ENCODE measurements at places on chromosomes 7 and 10.

DNA sequence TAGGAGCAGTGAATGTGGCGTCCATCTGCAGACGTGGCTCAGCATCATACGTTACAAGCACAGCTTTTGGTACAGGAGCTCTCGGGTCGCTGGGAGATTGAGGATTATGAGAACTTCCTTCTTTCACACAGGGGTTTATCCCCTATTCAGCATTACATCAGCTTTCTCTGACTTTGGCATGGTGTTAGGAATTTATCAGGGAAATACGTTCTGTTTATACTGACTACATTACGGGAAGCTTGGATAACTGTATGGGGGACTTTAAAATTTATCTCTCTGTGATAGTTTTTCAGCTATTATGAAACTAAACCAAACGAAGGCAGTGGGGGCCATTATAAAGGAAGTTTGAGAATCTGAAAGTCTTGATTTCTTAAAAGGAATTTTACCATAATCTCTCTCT, 110.1 kb upstream of the INSYN2A start:
- DNase-seq, result no peak

- no peak for DNase-seq
Measured at GRCh38 chr7:86209036-86209435, 434.7 kb upstream of the GRM3 start.

DNA sequence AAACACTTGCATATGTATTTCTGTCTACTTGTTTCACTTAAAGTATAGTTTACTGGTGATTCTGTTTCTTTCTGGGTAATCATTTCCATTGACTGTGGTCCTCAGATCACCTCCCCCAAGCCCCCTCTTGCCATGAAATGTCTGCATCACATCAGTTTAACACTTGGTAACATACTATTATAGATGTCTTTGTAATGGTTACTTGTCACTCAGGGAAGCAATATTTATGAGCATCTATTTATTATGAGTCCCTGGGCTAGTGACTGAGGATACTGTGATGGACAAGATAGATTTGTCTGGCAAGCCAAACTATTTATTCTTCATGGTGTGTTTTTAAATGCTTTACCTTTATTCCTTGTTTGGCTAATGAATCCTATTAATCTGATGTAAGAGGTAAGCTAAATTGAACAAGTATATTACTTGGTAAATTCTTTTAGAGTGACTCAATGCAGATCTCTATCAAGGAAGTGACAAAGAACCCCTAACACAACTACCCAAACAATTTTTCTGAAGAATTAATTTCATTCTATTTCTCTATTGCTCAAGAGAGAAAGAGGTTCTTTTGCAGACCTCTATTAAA, 270.9 kb downstream of the RELN start:
- peak; percentile 52 for DNase-seq

DNA sequence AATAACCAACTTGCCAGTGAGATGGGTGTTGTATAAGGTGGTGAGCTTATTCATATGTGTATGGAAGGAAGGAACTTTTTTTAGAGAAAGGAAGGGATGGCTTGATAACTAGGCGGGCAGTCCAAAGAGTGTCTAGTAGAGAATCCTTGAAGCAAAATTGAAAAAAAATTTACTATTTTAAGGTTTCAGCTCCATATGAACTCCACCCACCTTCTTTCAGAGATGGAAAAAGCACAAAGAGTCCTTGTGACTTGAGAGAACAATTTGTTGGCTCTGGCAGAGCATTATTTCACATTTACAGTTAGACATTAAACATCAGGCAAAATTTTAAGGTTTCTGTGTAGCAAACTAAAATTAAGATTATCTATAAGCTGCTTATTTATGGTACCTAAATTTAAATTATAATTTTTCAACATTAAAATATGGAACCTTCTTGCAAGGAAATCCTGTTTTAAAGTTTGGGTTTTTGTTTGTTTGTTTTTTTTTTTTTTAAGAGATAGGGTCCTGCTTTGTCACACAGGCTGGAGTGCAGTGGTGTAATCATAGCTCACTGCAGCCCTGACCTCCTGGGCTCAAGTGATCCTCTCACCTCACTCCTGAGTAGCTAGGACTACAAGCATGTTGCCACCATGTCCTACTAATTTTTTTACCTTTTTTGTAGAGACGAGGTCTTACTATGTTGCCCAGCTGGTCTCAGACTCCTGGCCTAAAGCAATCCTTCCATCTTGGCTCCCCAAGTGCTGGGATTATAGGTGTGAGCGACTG, 12.2 kb downstream of the PTPN12 start:
- no peak for DNase-seq

GRCh38 chr7:154852205-154852604, 150.7 kb downstream of the PAXIP1 start:
- no peak for DNase-seq

GRCh38 chr10:62540389-62540788, 166.2 kb downstream of the ZNF365 start:
- DNase-seq, result no peak

DNA sequence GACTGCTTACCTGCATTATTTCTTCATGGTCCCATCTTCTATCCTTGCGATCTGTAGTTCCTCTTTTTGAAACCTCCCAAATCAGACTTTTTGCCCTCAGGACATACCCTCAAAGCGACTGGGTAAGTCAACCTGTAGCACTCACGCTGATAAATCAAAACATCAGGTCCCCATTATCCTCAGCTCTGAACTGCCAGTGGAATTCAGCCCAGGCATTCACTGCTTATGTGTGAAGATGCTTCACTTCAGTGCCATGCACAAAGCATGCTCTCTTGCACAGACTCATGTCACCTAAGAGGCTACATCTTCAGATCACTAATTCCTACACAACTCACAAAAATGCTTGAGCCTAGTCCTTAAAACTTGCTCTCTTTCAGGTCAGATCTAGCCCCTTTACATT, 283.6 kb upstream of the KLF6 start:
- no peak for DNase-seq

DNA sequence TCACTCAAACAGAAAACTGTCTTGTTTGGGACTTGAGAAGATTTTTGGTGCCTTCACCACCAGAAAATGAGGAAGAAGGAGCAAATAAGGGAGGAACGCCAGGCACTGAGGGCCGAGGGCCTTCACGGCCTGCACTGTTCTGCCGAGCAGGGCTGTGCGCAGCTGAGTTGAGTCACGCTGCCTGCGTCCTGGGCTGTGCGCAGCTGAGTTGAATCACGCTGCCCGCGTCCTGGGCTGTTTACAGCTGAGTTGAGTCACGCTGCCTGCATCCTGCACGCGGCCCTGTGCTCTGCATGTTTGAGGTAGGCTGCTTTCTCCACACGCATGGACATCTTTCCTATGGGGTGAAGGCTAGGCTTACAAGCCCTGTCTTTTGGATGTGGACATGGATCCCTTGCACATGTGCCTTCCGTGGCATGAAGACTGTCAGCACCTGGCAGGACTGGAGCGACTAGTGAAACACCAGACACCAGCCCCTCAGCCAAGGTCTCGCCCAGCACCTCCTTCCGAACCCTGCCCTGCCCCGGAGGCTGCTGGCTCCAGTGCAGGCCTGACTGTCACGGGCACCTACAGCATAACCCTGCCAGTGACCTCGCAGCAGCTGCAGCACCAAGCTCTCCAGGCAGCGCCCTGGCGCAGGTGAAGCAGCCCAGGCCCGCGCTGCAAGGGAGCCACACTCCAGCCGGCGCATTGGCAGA, 96.7 kb downstream of the HTR5A start:
- DNase-seq, result peak; percentile 92

GRCh38 chr7:148819697-148820360, 64.3 kb downstream of the EZH2 start:
- peak; percentile 56 for DNase-seq

DNA sequence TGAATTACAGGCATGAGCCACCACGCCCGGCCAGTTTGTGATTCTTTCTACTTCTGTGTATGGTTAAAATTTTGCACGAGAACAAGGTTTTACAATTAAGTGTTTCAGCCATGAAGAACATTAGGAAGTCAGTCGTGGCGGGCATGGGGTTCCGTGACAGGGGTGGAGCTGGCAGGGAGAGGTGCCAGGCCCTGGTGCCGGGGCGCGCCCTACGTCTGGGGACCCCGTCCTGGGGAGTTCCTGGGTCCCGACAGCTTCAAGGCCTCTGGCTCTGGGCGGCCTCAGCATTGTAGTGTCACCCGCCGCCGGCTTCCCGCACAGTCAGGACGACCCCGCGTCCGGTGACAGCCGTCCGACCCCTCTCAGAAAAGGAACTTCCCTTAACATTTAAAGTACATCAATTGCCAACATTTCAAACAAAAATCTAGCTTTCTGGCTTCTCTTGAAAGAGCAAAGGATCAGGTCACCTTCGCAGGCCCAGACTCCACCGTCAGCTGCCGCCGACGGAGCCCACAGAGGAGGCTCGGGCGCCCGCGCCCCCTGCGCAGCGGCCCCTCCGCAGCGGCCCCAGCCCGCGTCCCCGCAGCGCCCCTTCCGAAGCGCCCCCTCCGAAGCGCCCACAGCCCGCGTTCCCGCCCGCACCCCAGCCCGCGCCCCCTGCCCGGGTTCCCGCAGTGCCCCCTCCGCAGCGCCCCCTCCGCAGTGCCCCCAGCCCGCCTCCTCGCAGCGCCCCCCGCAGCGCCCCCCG, 23.2 kb upstream of the MKI67 start:
- DNase-seq, result no peak

DNA sequence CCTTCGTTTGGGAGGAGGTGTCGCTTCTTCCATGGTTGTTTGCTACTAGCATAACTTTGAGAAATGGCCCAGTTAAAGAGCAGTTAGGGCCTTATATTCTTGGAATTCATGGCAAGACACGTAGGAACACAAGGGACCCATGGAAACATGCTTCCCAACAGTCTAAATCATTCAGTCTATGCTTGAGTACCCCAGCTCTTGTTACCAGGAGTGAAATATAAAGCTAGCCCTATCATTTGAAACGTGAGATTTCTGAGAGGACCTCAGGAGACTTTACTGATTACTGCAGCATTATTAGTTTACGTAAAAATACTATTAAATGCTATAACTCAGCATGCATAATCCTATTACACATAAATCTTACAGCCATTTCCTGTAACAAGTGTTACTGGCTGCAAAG, 328.6 kb upstream of the CDC14C start:
- DNase-seq, result no peak

DNA sequence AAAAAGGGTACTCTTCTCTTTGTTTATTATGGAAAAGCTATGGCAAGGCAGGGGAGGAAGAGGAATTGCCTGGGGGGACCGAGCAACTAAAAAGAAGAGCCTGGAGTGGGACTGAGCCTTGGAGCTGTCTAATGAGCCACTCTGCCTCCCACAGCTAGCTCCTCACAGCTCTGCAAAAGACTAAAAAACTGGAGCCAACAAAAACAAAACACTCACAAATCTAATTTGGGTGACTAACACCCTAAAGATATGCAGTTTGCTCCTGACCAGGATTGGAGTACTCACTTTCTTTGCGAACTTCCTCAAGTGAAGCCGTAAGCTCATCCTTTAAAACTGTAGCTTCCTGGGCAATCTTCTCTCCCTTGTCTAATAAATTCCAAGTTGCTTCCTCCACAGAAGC, 89.4 kb downstream of the CTNNA3 start:
- DNase-seq, result peak; percentile 91

- DNase-seq, result no peak
Measured at GRCh38 chr10:79472951-79473350, 27.5 kb upstream of the ZCCHC24 start.

DNA sequence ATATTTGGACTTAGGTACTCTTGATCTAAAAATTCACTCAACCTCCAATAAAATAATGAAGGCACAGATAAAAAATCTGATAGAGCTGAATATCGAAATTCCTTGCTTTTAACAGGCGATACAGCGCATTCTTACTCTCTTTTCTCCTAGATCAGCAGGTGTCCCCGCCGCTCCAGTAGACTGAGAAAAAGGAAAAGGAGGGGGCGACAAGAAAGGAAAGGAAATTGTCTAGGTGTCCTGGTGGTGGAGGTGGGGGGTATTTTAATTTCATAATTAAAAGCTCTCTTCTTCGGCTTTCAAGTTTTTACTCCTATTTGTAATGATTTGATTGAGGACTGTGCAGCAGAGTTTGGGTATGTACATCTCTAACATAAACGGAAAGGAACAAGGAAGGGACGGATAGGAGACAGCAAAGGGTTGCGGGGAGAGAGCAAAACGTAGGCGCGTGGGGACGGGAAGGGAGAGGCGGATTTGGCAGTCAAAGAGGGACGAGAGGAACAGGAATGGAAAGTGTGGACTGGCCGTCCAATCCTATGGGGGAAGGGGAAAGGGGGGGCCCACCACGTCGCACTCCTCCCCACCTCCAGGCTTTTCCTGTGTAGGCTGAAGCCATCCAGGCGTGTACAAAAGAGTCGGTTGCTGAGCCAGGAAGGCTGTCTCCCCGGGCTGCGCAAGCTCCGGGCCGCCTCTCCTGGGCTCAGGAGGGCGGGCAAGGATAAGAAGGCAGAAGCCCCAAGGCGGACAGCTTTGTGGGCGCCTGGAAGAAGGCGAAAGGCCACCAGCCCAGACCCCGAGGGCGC, 875 bp upstream of the HECTD2 start:
- DNase-seq, result peak; percentile 87

- peak; percentile 77 for DNase-seq
Measured at GRCh38 chr7:42236266-42236975, 588 bp downstream of the GLI3 start.

DNA sequence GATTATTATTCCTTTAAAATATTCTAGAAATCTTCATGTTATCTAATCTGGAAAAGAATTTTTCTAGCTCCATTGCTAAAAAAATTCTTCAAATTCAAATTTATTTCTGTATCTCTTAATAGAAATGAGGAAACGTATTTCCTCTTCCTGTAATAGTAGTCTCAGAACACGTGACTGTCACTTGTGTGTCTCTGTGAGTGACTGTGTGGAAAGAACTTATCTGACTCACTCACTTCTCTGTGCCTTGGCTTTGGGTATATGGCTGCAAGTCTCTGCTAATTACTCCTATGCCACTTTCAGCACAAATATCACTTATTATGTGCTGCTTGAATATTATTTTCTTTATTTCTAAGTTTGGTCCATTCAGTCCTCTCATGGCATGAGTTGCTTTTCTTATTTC, 132.7 kb downstream of the CNTNAP2 start:
- no peak for DNase-seq

- no peak for DNase-seq
Measured at GRCh38 chr10:100713859-100714565, 31.4 kb upstream of the PAX2 start.

GRCh38 chr10:7188456-7189050, 222.3 kb downstream of the SFMBT2 start:
- DNase-seq, result no peak

- DNase-seq, result no peak
Measured at GRCh38 chr7:41788556-41788955, 85.7 kb upstream of the INHBA start.

GRCh38 chr7:43104874-43105520, 7.5 kb upstream of the HECW1 start:
- peak; percentile 77 for DNase-seq

DNA sequence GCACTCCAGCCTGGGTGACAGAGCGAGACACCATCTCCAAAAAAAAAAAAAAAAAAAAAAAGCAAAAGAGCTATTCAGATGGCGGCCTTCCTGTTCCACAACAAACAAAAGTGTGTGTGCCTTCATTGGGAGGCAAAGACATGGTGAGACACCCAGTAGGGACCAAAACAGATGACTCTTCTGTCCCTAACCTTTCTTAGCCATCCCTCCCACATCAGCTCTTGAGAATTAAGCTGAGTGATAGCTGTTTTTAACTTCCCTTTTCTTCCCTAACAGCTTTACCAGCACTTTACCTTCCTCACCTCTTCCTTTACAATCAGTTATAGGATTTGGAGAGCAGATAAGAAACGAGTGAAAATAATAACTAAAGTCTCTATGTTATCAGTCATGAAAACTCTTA, 48.2 kb downstream of the ARMH3 start:
- DNase-seq, result no peak

GRCh38 chr10:10613656-10614244, 403.9 kb upstream of the CELF2 start:
- DNase-seq, result no peak

GRCh38 chr10:79304479-79305087, 42.7 kb upstream of the PPIF start:
- DNase-seq, result no peak

- no peak for DNase-seq
Measured at GRCh38 chr10:116730464-116731260, 11.7 kb downstream of the HSPA12A start.

Data from fibroblast of skin of abdomen (primary cell).